ENCODE measurements at places on chromosomes 3 and 15.
A peak's percentile ranks its signal among the peaks of the same experiment; 100 is the strongest.

GRCh38 chr3:129378949-129379348 lies 49.5 kb downstream of the EFCAB12 start:
- DNase-seq = no peak

DNA sequence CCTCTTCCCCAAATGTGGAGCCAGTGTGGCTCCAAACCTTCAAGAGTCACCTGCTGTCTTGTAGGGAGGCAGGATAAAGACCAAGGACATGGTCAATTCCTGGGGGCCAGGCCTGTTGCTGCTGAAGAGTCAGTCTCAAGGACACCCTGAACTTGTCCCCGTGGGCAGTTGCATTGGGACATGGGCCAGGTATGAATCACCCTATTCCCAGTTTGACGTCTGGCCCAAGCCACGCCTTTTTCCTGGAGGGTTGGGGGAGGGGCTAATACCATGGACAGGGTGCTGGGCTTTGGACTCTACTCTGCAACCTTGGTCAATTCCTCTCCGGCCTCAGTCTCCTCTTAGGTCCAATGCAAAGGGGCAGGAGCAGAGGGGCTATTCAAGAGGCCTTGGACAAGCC lies 10.4 kb downstream of the ATP2B2 start:
- no peak for DNase-seq

GRCh38 chr15:91912336-91912735 lies 58.8 kb downstream of the SLCO3A1 start:
- DNase-seq = peak; percentile 34

DNA sequence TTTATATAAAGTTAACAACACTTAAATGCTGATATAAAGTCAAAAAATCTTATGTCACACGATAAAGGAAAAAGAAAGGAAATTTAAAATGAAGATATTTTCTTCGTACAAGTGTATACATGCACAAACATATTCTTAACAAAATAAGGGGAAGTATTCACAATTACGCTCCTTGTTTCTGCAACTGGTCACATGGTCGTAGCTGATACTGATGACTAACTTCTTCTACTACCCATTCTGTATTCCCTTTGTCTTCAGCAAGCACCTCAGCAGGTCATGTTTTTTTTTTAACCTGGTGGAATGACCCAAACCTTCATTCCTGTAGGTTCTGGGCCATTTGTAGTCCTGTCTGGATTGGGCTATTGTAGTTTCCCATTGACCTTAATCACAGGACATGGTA lies 30.0 kb upstream of the CMTM8 start:
- no peak for DNase-seq

- DNase-seq = no peak
Measured at GRCh38 chr3:31223278-31223677, 309.4 kb upstream of the STT3B start.

DNA sequence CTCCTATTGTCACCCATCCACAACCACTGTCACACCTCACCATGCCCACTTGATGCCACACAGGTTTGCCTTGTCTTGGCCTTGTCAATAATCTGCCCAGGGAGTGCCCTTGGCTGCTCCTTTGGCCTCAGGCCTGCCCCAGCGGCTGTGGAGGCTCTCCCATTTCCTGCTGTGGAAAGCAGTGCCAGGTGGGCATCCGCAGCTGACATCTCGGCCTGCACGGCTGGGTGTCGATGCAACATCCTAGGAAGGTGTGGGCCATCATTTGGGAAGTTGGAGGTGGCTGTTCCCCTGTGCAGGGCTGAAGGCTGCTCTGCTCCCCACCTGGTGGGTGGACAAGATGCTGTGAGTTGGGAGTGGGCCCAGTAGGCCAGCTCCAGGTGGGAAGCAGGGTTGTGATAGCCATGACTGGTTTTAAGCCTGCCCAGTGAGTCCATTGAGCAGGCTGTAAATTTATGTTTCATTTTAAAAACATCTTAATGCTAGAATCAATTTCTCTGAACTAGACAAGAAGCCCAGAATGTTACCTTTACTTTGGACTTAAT lies 12.5 kb downstream of the DNAH1 start:
- no peak for DNase-seq

DNA sequence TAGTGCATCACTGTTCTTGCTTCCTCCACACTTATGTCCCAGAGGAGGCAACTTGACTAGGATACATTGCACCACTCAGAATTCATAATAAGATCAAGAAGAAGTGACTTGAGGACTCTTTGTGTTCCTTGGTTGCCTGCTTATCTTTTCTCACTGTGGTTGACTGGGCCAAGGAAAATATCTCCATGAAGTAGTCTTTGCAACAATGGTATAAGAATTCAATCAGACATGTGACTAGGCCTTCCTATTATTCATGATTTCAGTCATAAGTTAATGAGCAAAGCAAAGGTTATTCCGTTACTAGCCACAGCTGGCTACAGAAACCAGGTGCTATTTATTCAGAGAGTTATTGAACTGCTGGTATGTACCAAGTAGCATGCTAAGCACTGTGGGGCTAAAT lies 359.3 kb downstream of the RORA start:
- DNase-seq = no peak

DNA sequence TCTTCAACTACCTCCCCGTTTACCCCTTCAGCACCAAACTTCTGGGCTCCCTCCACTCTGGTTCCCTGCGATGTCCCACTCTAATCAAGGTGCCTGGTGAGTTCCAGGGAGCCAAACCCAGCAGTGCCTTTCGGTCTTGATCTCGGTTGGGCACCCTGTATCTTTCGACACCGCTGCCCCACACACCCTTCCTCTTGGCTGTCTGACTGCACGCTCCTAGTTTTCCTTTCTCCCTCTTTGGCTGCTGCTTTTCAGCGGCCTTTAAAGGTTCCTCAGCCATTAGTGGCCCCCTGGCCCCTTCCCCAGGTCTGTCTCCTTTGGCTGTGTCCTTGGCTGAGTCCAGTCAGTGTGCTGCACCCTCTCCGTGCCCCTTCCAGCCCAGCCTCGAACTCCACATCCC lies 784 bp downstream of the TTLL3 start:
- no peak for DNase-seq

DNA sequence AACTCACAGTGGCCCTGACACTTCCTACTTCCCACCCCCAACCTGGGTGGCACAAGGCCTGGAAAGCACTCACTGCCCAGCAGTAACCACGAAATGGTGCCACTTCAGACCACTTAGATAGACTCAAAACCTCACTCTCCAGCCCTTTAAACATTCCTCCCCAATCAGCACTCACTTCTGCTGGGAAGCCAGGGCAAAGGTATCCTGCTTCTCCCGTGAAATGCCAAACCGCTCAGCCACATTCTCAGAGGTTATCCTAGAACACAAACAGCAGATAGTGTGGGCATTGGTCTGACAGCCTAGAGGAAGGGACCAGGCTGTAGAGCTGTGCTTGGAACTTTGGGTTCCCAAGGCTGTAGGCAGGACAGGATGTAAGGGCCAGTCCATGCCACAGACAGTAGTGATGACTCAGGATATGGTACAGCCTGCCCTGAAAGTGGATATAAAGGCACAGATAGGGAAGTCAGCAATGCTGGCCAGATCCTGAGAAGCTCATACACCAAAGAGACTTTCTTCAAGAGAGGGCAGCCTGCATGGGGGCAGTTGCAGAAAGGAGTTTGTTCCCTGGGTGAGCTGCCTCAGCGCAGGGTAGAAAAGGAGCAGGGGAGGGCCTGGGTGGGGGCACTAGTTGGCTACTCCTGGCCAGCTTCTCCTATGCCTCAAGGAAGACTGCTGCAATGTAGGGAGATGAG lies 9.2 kb downstream of the ACAA1 start:
- DNase-seq = no peak

- DNase-seq = no peak
Measured at GRCh38 chr3:195855471-195856409, 44.0 kb upstream of the MUC4 start.

DNA sequence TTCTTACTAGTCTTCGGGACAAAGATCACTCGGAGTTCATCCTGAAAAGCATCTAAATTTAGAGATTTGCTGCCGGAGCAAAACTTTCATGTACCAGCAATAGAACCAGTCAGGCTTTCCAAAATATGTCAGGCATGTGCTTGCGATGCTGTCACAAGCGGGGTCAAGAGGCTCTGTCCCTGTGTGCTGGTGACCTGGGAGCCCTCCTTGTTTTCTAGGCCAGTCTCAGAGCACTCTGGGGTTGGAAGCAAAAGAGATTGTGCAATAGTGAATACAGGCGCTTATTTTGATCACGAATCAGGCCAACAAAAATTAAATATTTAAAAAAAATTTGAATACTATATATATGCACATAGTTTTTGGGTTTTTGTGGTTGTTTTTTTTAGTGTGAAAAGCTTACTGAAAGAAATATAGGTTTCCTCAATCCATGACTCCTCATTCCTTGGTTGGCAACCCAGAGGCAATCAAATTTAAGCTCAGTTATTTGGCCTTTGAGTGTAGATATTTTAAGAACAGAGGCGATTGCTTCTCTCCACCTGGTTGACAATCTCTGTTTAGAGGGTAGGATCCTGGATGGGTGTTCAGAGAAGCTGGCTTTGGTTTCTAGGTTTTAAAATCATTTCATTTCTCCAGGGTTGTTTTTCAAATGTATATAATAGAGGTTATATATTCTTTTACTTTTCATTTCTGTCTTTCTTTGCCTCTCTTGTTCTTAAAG lies 8.4 kb upstream of the KLHL24 start:
- DNase-seq = no peak

GRCh38 chr3:42581400-42581708 lies 413 bp downstream of the SEC22C start:
- no peak for DNase-seq

GRCh38 chr3:117285737-117286136 lies 576.2 kb downstream of the TUSC7 start:
- DNase-seq = peak; percentile 74

GRCh38 chr3:191417457-191417729 lies 43.6 kb upstream of the PYDC2 start:
- no peak for DNase-seq

DNA sequence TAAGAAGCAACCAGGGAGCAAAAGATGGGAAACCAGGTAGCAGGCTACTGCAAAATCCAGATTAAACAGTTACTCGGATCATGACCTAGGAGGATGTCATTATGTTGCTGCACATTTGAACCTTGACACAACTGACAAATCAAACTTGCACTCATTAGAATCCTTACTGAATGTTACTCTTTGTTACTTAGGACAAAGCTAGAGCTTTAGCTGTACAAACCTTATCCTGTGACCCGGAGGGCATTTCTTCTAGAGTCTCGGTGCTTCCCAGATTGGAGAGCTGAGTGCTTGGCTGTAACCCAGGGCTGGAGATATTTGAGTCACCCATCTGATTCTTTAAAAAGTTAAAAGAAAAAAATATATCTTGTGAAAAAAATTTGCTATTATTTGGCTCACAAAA lies 43.4 kb downstream of the DCP1A start:
- DNase-seq = no peak

- DNase-seq = no peak
Measured at GRCh38 chr15:91855241-91855640, 1.7 kb downstream of the SLCO3A1 start.

- DNase-seq = no peak
Measured at GRCh38 chr3:117744935-117745334, 1035.4 kb downstream of the TUSC7 start.

- no peak for DNase-seq
Measured at GRCh38 chr3:171061749-171062148, 35.2 kb upstream of the SLC2A2 start.

DNA sequence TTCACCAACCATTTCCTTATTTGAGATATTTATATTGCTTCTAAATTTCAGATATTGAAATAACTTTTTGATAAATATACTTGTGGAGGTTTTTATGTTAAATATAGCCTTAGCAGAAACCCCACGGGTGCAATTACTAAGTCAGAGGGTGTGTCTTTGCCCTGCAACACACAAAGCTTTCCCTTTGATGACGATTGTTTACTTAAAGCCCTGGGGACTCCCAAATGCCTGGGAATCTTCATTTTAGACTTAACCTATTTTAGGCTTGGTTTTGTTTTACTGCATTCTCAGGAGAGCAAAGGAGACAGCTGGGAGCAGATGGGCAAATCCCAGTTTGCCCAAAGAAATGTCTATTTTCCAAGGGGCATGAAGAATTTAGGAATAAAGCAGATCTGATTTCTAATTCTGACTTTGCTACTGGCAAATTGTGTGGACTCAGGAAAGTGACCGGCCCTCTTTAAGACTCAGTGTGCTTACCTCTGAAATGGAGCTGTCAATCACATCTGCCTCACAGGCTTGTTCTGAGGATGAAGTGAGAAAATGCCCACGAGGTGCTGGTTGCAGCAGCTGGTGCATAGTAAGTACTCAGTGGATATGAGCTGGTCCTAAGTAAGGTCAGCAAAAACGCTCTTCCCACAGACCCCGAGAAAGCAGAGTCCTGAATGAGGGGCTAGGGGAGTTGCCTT lies 49.3 kb upstream of the CA12 start:
- DNase-seq = no peak

GRCh38 chr15:31458596-31459399 lies 132.2 kb downstream of the KLF13 start:
- DNase-seq = no peak

DNA sequence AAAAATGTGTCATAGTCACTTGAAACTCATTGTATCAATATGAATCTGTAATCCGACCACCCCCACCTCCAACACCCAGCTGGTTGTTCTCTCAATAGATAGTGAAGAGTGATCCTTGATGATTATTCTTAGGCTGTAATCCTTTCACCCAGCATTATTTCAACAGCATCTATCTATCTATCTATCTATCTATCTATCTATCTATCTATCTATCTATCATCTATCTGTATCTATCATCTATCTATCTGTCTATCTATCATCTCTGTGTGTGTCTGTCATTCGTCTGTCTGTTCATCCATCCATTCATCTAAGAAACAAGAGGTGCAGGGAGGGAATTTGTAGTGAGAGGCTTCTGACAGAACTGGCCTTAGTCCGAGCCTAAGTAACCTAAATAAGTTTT lies 78.7 kb upstream of the IGSF10 start:
- no peak for DNase-seq

DNA sequence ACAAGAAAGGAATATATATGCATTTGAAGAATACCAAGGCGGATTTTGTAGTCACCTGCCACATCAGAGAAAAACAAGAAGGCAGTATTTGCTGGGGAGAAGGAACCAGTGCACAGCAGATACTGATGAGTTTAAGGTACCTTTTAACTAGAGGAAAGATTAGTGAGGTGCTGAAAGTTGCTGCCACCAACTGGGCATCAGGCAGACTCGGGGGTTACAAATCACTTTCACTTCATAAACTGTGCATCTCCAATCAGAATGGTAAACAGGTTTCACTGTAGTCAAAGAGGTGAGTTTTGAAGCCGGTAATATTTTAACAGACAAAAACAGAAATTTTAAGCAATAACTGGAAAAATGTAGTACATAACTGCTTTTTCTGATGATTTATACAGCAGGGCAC lies 4.1 kb downstream of the FBN1 start:
- DNase-seq = no peak

- DNase-seq = no peak
Measured at GRCh38 chr3:192068464-192069254, 607.7 kb downstream of the PYDC2 start.

Data from SHP77 treated with DMSO at 0.1 percent for 48 hours (cell line).